ENCODE measurements at places on chromosomes 1 and 21. TPM values are rescaled to one million over a fixed set of nuclear protein-coding genes. Genes with fewer than 3 reads are reported as not detected.

GRCh38 chr1:59569198-59569597 is 245.6 kb upstream of the HOOK1 start:
- no peak for DNase-seq
- no peak overlapping the region for H3K27ac ChIP-seq
- no peak overlapping the region for H3K4me3 ChIP-seq
- H3K36me3 ChIP-seq = no peaks in the 10 kb centered on the region
- H3K4me1 ChIP-seq = peaks cover 7% of the 10 kb centered on the region

DNA sequence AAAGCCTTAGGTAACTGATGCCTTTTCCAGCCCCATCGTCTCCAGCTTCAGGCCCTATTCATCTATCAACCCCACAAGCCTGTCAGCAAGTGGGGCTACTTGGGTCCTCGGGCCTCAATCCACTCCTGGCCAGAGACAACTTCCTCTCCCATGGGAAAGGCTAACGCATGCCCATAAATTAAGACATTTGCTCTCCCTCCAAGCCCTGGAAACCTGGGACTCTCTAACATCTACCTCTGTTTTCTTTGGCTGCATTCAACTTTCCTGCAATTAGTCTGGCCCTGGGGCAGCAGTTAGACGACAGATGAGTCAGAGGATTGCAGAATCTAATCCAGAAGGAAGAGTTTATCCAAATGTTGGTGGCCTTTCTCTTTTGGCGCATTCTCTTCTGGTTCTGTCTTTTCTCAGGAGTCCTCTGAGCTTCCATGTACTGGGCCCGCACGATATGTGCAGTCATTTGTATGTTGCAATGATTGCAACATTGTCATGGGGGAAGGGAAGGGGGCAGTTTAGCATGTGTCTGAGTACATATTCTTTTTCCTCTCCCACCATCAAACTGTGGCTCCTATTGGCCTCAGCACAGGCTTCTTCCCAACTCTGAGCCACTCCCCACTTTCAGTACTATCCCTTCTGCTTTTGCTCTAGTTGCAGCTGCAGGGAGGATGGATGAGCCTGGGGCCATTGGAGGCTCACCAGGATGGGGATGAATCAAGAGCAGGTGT is 54.4 kb downstream of the NAV1 start:
- no peaks in the 10 kb centered on the region for H3K36me3 ChIP-seq
- no peak for DNase-seq
- H3K4me1 ChIP-seq = peaks cover 7% of the 10 kb centered on the region
- H3K4me3 ChIP-seq = no peak overlapping the region
- no peak overlapping the region for H3K27ac ChIP-seq

DNA sequence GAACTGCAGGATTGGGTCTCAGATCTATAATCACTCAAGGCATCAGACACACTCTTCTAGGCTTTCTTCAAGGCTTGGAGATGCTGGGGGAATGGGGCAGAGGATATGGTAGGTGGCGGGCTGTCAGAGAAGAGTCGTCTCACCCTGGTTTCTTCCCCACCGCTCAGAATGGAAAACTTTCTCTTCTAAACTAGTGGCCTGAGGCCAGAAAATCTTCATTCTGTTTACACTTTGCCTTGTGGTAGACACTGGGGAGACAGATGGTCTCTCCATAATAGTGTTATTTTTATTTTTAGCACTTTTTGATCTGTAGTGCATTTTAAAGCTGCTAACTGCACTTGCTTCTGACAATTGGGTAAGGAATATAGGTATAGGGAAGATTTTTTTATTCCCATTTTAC is 2.6 kb downstream of the PRELP start:
- H3K4me3 ChIP-seq = no peak overlapping the region
- no peaks in the 10 kb centered on the region for H3K27me3 ChIP-seq
- no peak overlapping the region for H3K27ac ChIP-seq
- peaks cover 37% of the 10 kb centered on the region for H3K4me1 ChIP-seq
- no peaks in the 10 kb centered on the region for H3K36me3 ChIP-seq

DNA sequence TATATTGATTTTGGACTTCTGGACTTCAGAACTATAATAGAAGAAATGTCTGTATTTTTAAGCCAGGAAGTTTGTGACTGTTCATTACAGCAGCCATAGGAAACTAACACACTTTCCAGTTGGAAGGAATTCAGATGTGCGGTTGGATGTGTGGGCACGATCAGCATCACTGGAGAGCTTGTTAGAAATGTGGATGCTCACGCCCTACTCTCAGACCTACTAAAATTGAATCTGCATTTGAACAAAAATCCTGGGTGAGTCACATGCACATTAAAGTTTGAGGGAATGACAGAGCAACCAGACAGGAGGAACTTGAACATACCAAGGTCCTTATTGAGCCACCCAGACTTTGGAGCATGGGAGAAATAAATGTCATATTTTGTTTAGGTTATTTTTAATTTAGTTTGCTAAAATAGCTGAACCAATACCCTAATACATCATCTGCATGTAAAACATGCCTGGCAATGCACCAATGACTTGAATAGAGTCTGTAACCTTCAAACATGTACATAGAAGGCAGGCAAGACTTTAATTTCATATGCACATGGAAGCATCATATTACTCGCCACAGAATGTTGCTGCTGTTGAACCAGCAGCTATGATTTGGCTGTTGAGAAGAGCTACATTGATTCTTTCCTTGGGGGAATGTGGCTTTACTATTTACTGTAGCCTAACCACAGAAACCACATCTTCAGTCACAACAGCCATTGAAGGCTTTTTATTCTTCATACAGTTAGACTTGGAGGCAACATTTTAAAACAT is 346.2 kb downstream of the BARHL2 start:
- H3K27ac ChIP-seq = no peak overlapping the region
- H3K4me3 ChIP-seq = no peak overlapping the region
- DNase-seq = no peak
- H3K4me1 ChIP-seq = no peaks in the 10 kb centered on the region

DNA sequence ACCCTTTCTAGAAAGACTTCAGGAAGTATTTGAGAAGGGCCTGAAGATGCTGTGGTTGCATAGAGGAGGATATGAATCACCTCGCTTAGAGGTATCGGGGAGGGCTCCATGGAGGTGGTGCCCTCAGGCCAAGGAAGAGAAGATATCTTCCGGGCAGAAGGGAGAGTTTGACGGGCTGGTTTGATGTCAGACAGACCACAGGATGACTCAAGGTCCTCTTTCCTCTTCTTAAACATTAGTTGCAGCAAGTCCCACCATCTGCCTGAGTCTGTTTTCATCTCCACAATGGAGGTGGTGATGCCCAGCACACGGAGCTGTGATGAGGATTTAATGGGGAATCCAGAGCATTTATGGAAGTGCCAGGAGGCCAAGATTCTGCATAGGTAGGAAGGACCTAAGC is 25.1 kb upstream of the RUNX3 start:
- H3K27me3 ChIP-seq = no peaks in the 10 kb centered on the region
- no peak overlapping the region for H3K4me3 ChIP-seq
- no peaks in the 10 kb centered on the region for H3K36me3 ChIP-seq
- H3K4me1 ChIP-seq = no peaks in the 10 kb centered on the region
- no peak for DNase-seq
- H3K27ac ChIP-seq = no peak overlapping the region

DNA sequence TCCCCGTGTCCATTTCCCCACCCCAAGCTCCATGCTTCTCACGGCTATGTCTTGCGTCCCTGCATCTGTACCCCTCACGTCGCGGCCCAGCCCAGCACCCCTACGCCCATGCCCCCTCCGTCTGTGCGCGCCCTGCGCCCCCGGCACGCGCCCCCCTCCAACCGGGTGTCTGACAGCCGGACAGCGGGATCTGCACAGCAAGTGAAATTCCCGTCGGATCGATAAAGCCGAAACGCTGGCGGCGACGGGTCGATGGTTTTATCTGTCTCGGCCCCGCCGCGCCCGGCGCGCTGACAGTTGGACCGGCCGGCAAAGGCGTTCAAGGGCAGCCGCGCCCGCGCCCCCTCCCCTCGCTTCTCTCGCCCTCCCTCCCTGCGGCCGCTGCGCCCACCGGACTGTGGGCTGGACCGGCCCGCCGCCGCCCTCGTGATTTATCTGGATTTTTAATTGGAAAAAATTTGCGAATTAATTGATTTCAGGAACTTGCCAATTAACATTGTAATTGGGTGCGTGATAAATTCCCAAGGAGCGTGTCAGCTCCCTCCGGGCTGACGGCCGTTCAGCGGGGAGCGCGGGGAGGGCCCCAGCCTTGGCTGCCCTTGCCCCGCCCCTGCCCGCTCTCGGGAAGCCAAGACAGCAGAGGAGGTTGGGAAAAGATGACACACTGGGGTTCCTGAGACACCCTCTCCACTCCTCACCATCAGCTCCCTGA is 57.1 kb downstream of the TMEM53 start:
- DNase-seq = peak; percentile 56
- peaks cover 68% of the 10 kb centered on the region for H3K27me3 ChIP-seq
- H3K4me1 ChIP-seq = peaks cover 4% of the 10 kb centered on the region
- H3K36me3 ChIP-seq = no peaks in the 10 kb centered on the region
- peak overlapping the region; percentile 46 for H3K4me3 ChIP-seq
- no peak overlapping the region for H3K27ac ChIP-seq

DNA sequence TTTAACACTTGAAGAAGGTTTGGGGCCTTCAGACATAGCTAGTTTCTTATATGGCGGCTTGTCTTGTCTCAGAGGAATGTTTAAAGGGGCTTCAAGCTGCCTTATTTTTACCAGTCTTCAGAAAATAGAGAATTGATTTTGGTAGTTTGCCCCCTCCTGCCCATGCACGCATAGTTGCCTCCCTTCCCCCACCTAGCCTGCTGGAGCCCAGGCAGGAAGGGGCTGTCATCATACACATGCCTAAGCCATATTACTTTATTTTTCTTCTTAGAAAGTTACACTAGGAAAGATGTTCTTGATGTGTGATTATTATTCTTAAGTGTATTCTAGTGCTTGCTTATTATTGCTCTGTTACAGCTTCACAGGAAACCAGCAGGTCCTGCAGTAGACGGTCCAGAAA is 18.3 kb downstream of the PBX1 start:
- H3K4me1 ChIP-seq = peaks cover 45% of the 10 kb centered on the region
- no peak for DNase-seq
- H3K36me3 ChIP-seq = no peaks in the 10 kb centered on the region
- H3K27me3 ChIP-seq = no peaks in the 10 kb centered on the region

DNA sequence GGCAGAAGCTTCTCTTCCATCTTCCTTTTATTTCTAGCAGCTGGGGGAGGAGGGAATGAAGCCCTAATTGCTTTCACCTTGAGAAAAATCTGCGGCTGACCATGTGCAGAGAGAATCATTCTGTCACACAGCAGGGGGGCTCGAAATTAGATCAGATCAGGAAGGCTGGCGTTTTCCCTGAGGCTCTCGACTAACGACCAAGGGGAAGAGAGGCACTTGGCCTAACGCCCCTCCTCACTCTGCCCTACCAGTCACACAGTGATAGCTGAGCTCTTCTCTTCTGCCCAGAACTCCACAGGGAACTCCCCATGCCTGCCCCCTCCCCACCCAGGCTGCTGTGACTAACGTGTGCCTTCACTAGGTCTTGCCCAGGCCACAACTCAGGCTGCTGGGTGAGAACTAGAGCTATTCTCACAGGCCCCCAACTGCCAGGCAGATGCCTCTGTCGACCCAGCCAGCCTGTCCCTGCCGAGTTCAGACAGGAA is 26.5 kb upstream of the KHDRBS1 start:
- H3K27me3 ChIP-seq = no peaks in the 10 kb centered on the region
- H3K4me3 ChIP-seq = no peak overlapping the region
- no peaks in the 10 kb centered on the region for H3K4me1 ChIP-seq

DNA sequence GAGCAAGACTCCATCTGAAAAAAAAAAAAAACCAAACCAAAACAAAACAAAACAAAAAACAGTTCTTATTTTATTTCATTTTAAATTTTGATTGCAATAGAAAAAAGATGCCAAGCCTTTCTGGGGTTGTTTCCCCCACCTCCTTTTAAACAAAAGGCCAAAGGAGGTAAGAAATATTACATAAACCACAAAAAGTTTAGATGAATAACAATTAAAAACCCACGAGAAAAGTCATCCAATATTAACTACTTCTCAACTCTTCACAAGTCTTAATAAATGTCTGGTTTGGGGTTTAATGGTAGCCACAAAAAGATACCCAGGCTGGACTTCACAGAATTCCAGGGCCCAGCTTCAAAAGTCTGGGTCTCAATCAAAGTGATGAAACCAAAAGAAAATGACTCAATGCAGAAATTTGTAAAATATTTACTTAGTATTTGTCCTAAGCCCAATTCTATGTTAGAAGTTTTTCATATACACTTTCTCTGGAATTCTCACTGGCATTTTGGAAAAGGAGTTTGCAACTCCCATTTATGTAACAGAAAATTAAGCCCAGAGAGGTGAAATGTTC is 47.0 kb upstream of the SDC3 start:
- H3K4me3 ChIP-seq = no peak overlapping the region
- H3K36me3 ChIP-seq = peaks cover 35% of the 10 kb centered on the region
- DNase-seq = no peak
- no peaks in the 10 kb centered on the region for H3K4me1 ChIP-seq
- H3K27ac ChIP-seq = no peak overlapping the region

GRCh38 chr1:15364740-15365139 is 44.9 kb upstream of the EFHD2 start:
- DNase-seq = peak; percentile 24
- no peak overlapping the region for H3K4me3 ChIP-seq
- peaks cover 9% of the 10 kb centered on the region for H3K4me1 ChIP-seq
- no peaks in the 10 kb centered on the region for H3K36me3 ChIP-seq
- H3K27me3 ChIP-seq = no peaks in the 10 kb centered on the region
- H3K27ac ChIP-seq = no peak overlapping the region

DNA sequence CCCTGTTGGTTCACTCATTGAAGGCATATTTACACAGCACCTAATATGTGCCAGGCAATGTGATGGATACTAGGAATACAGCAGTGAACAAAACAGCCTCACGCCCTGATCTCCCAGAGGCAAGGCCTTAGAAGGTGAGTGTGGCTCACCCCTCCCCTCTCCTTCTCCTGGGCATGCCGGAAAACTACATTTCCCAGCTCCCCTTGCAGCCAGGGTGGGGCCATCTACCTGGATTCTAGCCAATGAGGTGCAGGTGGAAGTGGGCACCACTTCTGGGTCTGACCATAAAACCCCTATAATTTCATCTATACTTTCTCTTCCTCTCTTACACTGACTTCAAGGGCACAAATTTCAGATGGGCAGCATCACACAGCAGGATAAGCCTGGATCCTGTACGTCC is 63.8 kb downstream of the FBXO2 start:
- no peaks in the 10 kb centered on the region for H3K36me3 ChIP-seq
- peak; percentile 31 for DNase-seq
- H3K27ac ChIP-seq = no peak overlapping the region
- no peaks in the 10 kb centered on the region for H3K27me3 ChIP-seq
- no peak overlapping the region for H3K4me3 ChIP-seq

- no peak for DNase-seq
- H3K36me3 ChIP-seq = no peaks in the 10 kb centered on the region
- no peak overlapping the region for H3K4me3 ChIP-seq
- H3K27me3 ChIP-seq = peaks cover 38% of the 10 kb centered on the region
- no peak overlapping the region for H3K27ac ChIP-seq
Measured at GRCh38 chr1:229428256-229428655, 5.6 kb downstream of the ACTA1 start.

- no peak for DNase-seq
- no peaks in the 10 kb centered on the region for H3K27me3 ChIP-seq
- H3K4me3 ChIP-seq = no peak overlapping the region
- H3K27ac ChIP-seq = no peak overlapping the region
Measured at GRCh38 chr1:209238356-209238755, 345.2 kb upstream of the CAMK1G start.

- no peaks in the 10 kb centered on the region for H3K27me3 ChIP-seq
- no peak overlapping the region for H3K4me3 ChIP-seq
- DNase-seq = no peak
- H3K4me1 ChIP-seq = no peaks in the 10 kb centered on the region
Measured at GRCh38 chr1:28036431-28036830, 52.0 kb downstream of the EYA3 start.

Gene TMEM201
- total RNA-seq = 7.3 TPM

Gene NBPF6
- total RNA-seq = not detected

Gene RGSL1
- not detected for total RNA-seq

Gene CYP4Z1
- not detected for total RNA-seq

Gene TUFT1
- 9.3 TPM for total RNA-seq

Gene KCNQ4
- not detected for total RNA-seq

Gene IL19
- total RNA-seq = not detected

Gene NUP210L
- total RNA-seq = not detected

All from neural progenitor cell (in vitro differentiated cells).